NCI-H1092 (cell line): ENCODE measurements at places on chromosomes 12 and 14.
A peak's percentile ranks its signal among the peaks of the same experiment; 100 is the strongest.

DNA sequence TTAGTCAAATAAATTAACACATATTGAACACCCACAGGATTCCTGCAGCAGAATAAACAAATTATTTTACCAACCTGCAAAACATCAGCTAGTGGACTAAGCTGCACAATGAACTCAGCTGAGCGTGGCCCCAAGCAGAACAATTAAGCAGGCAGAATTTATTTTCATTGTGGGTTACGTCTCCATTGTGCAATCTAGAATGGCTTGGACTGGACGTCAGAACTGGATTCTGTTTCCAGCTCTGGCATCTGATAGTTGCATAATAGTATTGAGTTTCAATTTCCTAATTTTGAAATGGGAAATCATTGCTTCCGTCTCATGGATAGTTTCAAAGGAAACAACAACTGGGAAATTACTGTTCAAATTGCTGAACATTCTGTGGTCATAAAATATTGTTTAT, 35.5 kb upstream of the RERG start:
- no peak for DNase-seq

DNA sequence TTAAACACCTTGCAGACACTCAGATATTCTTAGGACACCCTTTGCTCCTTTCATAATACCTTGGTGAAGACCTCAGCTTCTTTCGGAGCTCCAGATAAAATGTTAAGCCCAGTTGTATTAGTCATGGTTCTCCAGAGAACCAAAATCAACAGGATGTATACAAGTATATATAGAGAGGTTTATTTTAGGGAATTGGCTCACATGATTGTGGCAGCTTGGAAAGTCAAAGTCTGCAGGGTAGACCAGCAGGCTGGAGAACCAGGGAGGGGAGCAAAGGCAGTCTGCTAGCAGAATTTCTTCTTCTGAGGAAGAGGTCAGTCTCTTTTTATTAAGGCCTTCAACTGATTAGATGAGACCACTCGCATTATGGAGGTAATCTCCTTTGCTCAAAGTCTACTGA, 6.9 kb upstream of the IGF1 start:
- no peak for DNase-seq

GRCh38 chr14:100122481-100123223, 36.8 kb downstream of the DEGS2 start:
- DNase-seq = no peak

- no peak for DNase-seq
These were observed 16.4 kb downstream of the PCBP2 start for GRCh38 chr12:53468282-53468681.

- no peak for DNase-seq
These were observed 1.5 kb downstream of the CLECL1 start for GRCh38 chr12:9731393-9731792.

- DNase-seq = no peak
These were observed 25.5 kb downstream of the GCH1 start for GRCh38 chr14:54877015-54877702.

DNA sequence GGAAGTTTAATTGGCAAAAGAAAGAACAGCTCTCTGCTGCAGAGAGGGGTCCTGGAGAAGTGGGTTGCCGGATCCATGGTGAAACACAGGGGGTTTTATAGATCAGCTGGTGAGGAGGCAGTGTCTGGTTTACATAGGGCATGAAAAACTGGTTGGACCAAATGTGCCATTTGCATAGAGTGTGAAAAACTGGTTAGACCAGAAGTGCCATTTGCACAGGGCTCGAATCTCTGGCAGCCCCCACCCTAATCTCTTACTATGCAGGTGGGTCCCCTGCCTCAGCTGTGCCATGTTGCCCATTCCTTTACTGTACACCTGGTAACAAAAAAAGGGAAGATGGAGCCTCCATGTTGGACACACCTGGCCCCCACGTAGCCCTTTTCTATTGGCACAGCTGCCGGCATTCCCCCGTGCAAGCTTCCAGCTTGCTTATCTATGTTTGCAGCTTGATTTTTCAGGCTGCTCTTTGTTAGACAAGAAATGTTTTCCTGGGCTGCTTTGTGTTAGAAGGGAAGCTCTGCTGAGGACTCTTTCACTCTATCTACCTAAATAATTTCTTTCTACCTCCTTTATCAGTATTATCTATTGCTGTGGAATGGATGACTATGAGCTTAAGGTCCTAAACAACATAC, 61.1 kb upstream of the TMEM132D start:
- no peak for DNase-seq

GRCh38 chr12:127811988-127812387, 455.0 kb upstream of the TMEM132C start:
- DNase-seq = no peak

GRCh38 chr12:1502379-1502720, 92.0 kb downstream of the FBXL14 start:
- DNase-seq = no peak

GRCh38 chr12:68222326-68222725, 3.3 kb downstream of the IL26 start:
- DNase-seq = no peak

GRCh38 chr12:52612431-52613383, 5.7 kb downstream of the KRT73 start:
- no peak for DNase-seq

DNA sequence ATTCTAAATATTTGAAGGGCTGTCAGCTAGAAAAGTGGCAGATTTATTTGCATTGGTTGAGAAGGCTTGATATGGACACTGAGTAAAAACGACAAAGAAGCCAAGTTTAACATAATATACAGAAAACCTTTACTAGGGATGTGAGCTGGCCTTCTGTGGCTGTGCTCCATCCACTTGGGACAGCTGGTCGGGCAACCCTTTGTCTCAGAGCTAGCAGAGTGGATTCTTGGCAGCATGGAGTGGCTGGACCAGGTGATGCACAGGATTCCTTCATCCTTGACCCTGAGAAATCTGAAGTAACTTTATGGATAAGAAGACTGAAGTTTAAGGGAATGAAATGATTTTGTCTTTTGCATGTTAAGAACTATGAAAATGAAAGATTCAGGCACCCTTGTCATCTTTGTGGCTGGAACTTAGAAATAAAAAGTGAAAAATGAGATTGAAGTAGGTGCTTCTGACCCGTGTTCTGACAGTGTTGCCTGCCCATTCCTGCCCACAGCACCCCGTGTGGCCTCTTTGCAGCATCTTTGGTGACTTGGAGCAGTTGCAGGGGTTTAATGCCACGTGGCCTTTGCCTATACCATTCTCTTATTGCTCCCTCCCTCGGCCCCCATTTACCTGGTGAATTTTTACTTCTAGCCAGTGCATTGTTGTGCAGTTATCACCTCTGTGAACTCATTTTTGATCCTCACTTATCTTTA, 32.6 kb downstream of the PELI2 start:
- no peak for DNase-seq

DNA sequence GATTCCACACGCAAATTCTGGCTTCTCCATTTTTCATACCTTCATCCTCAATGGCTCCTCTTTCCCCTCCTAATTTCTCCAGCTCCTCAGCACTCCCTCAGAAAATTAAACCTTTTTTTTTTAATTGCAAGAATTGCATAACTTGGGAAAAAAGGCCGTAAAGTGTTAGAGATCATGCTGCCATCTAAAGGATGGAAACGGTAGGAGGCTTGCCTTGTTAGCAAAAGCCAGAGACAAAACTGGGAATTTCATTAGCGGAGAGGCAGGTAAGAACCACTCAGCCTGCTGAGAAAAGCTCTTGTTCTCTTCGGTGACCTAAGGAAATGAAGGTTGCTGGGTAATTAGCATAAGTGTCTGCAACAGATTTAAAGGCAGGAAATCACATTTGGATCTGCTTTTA, 204.3 kb downstream of the AEBP2 start:
- peak; percentile 10 for DNase-seq

DNA sequence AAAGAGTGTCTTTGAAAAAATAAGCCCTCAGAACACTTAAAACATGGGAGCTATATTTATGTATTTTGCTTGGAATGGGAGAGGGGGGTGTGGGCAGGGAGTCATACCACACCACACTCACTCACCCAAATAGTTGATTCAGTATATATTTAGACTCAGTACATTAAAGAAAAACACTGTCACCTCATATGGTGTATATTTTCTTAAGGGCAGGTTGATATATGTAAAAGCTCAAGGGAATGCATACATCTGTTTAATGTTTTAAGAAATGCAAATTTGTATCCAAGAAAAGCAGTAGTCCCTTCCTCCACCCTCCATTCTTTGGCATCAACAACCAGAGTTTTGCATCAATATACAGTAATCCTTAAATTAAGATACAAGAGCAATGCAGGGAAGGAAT, 1.4 kb downstream of the NFYB start:
- DNase-seq = no peak

- no peak for DNase-seq
These were observed 34.0 kb upstream of the KIF21A start for GRCh38 chr12:39476894-39477293.

DNA sequence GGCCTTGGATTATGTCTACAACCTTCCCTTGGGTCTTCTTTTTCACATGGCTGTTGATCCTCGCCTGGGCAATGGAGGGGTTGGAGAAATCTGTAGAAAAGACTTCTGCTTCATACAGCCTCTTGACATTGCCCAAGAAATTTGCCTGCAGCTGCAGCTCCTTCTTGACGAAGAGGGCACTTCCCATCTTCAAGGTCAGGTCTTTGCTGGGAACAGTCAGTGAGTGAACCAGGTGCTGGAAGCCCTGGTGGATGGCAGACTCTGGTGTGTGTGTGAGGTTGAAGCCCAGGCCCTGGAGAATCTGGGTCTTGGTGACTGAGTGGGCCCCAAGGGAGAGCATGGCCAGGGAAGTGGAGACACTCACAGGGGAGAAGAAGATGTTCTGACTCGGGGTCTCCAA, 6.7 kb downstream of the SERPINA9 start:
- DNase-seq = no peak

- DNase-seq = no peak
These were observed 68.6 kb upstream of the PLXNC1 start for GRCh38 chr12:94079566-94080340.

DNA sequence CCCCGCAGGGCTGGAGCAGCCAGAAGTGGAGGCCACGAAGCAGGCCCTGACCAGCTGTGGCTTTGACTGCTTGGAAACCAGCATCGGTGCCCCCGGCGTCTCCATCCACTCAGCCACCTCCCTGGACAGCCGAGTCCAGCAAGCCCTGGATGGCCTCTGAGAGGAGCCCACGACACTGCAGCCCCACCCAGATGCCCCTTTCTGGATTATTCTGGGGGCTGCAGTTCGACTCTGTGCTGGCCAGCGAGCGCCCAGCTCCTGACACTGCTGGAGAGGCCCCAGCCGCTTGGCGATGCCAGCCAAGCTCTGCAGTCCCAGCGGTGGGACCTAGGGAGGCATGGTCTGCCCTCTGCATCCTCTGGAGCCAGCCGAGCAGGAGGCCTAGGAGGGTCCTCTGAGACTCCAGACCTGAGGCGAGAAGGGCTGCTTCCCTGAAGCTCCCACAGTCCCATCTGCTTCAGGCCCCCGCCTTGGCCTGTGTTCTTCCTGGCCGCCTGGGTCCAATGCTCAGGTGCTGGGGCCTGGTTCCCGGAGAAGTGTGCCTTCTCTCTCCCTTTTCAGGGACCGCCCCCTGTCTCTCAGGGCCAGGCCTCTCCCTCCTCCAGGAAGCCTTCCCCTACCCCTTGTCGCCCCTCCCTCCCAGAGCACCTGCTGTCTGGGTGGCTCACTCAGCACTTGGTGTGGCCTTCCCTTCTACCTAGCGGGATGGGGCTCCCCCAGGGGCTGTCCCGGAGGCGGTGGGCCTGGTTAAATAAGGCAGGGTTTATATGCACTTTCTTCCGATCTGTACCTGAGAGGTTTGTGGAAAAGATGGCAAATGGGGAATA, 23.0 kb downstream of the MVK start:
- no peak for DNase-seq

DNA sequence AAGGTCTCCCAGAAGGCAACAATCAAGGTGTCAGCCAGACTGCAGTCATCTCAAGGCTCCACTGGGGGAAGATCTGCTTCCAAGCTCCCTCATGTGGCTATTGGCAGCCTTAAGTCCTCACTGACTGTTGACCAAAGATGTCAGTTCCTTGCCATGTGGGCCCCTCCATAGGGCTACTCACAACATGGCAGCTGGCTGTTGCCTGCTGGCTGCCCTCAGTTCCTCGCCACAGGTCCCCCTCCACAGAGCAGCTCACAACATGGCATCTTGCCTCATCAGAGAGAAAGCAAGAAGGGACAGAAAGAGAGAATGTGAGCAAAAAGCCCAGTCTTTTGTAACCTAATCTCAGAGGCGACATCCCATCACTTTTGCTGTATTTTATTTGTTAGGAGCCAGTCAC, 34.4 kb upstream of the EGLN3 start:
- no peak for DNase-seq

DNA sequence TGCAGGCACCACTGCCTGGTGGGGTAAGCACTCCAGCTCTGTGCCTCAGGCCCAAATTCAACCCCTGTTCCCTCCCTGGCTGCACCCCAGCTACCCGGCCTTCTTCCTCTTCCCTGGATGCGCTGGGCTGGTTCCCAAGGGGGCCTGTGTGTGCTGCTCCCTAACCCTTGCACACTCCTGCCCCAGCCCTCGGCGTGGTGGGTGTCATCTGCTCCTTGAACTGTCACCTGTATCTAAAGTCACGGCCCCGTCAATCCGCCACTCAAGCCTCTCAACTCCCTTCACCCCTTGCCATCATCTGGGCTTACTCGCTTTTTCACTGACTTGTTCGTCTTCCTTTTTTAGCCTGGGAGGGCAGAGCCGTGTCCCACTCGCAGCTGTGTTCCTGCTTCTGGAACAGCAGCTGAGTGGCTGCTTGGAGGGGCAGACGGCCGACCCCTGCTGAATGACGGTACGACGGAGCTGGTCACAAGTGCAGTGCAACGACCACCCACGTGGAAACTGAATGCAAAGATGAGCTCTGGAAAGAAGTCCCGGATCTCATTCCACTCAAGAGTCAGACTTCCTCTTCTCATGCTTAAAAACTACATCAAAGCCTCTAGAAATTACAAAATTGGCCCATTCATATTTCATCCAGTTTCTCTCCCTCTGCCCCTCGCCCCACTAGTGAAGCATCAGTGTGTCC, 138.9 kb downstream of the PIWIL1 start:
- DNase-seq = no peak

DNA sequence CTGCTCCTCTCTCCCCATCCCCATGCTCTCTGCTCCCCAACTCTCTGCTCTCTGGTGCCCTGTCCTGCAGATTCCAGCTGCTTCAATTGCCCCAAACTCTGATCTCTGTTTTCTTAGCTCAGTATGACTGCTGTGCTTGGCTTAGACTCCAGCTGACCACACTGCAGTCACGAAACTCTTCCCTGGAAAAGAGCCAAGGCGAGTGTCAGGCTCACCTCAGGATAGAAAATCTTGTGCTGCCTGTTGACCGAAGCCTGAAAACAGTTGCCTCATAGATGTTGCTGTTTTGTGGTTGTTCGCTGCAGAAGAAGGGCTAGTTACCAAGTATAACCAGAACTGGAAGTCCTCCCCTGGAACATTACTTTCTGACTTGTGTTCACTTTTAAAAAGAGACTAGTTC, 6.7 kb upstream of the STON2 start:
- DNase-seq = no peak

GRCh38 chr14:102078831-102079699, 7.8 kb downstream of the HSP90AA1 start:
- DNase-seq = no peak

DNA sequence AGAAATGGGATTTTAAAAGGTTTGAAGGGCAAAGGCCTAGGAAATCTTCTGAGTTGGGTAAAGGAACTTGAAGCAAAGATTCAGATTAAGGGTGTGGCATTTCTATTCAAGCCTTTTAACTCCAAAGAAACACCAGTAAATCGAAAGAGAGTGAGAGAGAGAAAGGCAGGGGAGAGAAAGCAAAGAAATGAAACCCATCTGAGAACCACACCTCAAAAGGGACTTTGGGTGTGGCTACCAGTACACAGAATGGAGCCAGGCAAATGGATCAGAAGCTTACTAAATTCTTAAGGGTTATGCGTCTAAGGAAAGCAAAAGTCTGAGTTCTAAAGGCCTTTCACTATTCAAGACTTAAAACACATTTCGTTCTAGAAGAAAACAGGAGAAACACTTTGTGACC, 277.4 kb downstream of the BCL11B start:
- DNase-seq = no peak
